ENCODE measurements at places on chromosomes 3 and 15.
A peak's percentile ranks its signal among the peaks of the same experiment; 100 is the strongest.

DNA sequence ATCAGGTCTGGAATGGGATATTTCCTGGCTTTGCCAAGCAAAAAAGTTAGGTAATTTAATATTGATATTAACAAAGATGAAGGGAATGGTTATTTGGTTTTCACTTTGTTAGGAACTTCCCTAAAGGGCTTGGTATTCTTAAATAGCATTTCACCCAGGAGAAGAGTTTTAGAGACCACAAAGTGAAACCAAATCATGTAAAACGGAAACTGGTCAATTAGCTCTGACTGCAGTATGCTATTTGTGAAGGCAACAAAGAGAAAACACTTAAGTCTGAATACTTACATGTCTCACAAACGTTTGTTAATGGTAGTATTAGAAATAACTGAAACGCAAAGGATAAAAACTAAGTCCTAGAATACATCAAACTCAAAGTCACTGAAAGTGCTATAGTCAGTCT is 32.4 kb upstream of the SETMAR start:
- DNase-seq: no peak

DNA sequence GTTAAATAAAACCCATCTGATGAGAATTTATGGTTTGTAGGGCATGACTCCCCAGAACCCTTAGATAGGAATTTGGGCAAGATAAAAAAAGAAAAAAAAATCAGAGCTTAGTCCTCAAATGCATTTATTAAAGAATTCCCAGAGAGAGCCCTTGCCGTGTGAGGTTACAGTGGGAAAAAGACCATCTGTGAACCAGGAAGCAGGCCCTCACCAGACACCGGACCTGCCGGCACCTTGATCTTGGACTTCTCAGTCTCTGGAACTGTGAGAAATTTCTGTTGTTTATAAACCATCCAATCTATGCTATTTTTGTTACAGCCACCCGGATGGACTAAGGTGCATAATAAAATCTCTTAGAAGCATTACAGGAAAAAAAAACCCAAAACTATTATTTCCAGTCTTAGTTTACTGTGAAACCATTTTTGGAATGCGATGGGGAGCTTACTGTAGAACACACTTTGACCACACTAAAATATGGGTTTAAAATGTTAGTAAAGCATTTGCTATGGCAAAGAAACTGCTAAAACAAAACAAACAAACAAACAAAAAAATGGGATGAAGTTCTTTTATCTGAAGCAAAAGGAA is 72.2 kb downstream of the LEKR1 start:
- DNase-seq: no peak

GRCh38 chr3:49171119-49171774 is at the start of gene KLHDC8B:
KLHDC8B (plus strand) TSS chr3:49171598; CDS start chr3:49172770, 1,172 bp downstream.
- DNase-seq: peak; percentile 79

DNA sequence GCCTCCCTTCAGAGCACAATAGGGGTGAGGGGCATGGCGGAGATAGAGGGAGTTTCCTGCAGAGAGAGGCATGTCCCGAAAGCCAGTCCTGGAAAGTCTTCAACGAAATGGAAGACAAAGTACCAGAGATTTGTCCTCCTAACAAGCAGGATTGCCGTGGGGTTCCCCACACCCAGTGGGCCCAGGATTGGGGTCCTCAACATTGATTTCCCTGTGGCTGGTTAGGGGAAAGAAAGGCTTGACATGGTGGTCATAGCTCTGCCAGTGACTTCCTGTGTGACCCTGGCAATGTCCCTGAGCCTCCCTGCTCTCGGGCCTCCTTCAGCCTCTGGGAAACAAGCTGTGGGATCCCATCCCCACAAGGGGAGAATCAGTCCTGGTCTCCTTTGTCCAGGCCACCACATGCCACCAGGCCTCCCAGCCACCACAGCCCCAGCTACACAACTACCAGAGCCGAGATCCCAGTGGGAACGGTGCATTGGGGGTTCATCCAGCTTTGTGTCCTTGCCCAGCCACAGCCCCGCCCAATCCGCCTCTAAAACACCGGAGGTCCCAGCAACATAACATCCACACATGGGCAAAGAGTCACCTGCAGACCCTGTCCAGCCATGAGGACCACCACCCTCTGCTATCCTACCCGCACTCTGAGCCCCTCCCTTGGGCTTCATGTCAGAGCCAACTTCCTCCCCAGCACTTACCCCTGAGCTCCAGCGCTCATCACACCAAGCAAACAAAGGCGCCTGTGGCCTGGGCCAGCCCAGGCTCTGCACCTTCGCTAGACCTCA is 63.0 kb downstream of the ADAMTS17 start:
- DNase-seq: no peak

GRCh38 chr3:123406598-123406997 is 42.3 kb downstream of the ADCY5 start:
- DNase-seq: no peak

DNA sequence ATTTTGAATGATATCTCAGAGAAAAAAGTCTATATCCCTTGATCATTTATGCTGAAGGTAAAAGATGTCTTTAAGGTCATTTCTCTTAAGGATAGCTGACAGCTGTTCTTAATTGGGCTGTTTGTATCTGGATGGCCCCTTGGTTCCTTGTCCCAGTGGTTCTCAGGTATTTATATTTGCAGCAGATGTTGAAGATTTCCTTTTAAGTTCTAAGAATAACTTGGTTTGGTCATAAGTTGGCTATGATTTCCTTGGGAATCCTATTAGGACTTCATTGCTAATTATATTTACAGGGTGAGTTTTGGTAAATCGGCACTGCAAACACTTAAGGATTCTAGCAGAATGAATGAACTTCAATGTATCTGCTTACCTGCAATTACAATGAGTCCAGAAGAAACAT is 460.4 kb upstream of the SGO1 start:
- no peak for DNase-seq

- DNase-seq: peak; percentile 84
Measured at GRCh38 chr15:34318277-34319079, 19.1 kb downstream of the SLC12A6 start.

GRCh38 chr3:45968149-45968548 is 24.9 kb downstream of the CXCR6 start:
- DNase-seq: no peak

GRCh38 chr3:28781053-28781452 is 432.4 kb upstream of the AZI2 start:
- DNase-seq: no peak

GRCh38 chr3:127121885-127122284 is 71.0 kb upstream of the PRR23E start:
- DNase-seq: no peak

DNA sequence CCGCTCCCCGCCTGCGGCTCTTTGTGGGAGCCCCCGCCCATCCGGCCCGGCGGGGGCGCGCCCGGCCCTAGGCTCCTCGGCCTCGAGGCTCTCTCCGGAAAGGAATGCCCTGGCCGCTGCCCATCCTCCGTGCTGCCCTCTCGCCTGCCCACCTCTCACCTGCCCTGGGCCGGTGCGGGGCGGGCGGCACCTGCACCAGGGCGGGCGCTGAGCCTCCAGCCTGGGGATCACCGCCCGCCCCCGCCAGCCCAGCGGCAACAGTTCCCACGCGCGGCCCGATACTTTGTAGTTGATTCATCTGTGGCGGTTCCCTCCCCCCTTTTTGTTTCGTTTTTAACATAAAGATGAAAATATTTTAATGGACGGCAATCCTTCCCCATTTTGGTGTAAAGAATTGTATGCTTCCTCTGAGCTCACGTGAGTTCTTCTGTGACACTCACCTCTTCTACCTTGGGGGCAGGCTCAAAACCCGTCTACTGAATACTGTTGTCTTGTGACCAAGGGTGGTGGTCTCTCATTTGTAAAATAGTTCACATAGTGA is 1.9 kb downstream of the KLF13 start:
- DNase-seq: no peak

DNA sequence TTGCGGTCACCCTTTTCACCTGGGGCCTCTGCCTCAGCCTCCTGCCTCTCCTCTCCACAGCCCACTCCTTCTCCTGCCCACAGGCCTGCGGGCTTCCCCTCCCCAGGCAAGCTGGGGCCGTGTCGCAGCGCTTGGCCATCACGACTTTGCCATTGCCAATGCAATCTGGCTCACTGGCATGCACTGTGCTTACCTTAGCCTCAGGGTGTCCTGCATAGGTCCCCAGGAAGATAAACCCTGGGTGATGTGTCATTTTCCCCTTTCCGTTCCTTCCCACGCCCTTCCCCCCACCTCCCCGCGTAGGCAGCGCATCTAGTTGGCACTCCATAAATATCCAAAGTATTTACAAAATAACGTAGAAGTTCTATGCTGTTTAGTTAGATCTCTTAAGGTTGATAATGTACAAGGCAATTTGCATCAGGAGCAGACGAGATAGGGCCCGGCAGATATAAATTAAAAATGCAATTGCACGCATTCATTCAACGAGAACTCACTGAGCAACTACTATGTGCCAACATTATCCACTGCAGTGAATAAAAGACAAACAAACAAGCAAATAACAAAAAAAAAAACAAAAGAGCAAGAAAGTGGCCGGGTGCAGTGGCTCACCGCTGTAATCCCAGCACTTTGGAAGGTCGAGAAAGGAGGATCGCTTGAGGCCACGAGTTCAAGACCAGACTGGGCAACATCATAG is 973 bp upstream of the COPG1 start:
- DNase-seq: no peak

- no peak for DNase-seq
Measured at GRCh38 chr15:55999658-56000057, 6.2 kb upstream of the NEDD4 start.

GRCh38 chr3:16589867-16590624 is 15.2 kb downstream of the DAZL start:
- DNase-seq: no peak

DNA sequence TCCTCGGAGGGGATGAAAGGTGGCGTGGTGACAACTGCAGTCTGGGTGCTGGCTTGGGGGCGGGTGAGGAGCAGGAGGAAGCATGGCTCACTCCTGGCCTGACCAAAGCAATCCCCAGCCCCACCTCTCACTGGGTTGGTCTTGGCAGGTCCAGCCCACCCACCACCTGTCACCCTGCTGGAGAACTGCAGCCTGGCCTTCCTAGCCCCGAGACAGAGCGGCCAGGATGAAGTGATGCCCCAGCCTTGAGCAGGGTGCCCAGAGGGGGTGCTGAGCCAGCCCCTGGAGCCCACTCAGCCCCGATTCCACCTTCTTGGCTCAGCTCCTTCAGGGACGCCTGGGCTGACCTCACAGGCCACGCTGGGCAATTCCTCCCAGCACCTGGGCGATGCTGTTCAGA is 89.9 kb downstream of the IQSEC1 start:
- no peak for DNase-seq

DNA sequence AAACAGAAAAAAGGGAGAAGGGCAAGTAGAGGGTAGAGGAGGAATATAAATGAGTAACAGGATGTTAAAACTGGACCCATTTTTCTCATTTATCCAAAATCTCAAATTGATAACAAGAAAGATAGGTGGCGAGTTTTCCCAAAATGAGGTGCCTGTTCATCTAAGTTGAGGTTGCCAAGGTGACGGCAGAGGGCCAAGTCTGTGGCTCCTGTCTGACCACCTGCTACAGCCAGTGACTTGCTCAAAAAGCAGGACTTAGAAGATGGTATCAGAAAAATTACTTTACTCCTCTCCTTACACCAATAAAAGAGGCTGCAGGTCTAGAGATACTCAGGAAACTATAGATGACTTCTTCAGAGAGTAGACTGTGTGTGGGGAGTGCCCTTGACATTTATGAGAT is 137.6 kb upstream of the ZNF385D start:
- no peak for DNase-seq

GRCh38 chr15:42891569-42891968 is 29.0 kb downstream of the TTBK2 start:
- peak; percentile 62 for DNase-seq

DNA sequence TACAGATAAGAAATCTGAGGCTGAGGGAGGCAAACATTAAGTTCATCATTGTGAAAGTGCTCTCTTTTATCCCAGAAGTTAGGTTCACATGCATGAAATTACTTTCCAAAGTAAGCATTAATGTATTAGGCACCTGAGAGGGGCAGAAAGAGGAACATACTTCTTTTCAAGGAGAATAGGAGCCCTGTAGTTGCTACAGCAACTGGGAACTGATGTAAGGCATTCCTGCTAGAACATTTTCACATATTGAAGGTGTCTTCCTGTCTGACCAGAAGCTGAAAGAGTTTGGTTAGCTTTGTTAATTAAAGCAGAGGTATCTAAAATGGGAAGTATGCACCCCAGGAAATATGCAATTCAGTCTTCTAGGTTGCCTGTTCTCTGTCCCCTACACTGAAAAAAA is 65.5 kb upstream of the ZBTB20 start:
- DNase-seq: no peak

DNA sequence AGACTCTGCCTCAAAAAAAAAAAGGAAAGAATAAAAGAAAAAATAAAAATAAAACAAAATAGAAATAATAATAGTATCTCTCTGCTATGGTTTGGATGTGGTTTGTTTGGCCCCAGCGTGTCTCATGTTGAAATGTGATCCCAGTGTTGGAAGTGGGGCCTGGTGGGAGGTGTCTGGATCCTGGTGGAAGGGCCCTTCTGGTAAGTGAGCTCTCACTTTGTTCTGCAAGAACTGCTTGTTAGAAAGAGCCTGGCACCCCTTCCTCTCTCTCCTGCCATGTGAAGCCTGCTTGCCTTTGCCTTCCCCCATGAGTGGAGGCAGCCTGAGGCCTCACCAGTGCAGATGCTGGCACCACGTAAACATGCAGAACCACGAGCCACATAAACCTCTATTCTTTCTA is 26.3 kb downstream of the TMEM44 start:
- DNase-seq: no peak

DNA sequence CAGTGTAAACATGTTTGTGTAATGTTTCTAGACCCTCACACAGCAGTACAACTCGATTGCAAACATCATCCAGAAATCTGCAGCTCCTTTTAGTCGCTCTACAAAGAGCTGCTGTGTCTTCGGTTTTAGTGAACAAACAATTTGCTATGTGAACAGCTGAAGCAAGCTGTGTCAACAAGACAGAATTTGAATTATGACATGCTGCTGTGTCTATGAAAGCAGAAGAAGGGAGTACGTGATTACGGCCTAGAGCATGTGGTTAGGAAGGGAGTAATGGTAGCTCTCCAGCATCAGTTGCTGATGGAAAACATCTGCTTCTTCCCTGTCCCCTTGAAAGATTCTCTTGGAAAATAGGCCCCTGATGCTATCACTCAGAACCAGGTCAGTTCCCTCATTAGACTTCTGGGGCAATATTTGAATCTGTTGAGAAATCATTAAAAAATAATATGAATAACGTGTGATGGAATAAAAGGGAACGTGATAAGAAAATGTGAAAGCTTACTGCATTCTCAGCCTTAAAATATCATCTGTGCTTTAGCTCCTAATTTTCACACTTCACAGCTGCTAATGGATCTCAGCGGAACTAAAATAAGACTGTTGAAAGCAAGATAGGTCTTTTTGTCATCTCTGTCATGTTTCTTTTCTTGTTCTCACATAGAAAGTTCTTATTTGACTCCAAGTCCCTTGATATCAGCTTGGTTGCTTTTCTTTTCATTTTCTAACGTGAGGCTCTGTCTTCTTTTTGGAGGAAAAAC is 891.5 kb downstream of the ROBO2 start:
- no peak for DNase-seq

All from kidney tubule cell (primary cell).